ENCODE measurements at places on chromosomes 2 and 18.

DNA sequence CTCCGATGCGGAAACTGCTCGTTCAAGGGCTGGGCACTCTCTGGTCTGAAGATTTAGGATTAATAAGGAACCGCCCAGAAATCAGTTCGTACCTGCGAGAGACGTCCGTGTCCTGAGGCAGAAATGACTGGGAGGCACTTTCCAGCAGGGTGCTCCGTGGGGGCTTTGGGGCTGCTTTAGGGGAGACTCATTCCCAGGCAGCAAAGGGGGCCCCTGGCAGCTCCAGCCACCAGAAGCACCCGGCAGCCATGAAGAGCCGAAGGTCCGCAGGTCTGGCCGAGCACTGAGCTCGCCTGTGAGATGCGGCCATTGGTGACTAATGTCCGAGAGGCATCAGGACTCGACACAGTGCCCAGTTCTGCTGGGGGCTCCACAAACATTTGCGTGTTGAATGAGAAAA lies 20.9 kb downstream of the KCNG2 start:
- DNase-seq = no peak

DNA sequence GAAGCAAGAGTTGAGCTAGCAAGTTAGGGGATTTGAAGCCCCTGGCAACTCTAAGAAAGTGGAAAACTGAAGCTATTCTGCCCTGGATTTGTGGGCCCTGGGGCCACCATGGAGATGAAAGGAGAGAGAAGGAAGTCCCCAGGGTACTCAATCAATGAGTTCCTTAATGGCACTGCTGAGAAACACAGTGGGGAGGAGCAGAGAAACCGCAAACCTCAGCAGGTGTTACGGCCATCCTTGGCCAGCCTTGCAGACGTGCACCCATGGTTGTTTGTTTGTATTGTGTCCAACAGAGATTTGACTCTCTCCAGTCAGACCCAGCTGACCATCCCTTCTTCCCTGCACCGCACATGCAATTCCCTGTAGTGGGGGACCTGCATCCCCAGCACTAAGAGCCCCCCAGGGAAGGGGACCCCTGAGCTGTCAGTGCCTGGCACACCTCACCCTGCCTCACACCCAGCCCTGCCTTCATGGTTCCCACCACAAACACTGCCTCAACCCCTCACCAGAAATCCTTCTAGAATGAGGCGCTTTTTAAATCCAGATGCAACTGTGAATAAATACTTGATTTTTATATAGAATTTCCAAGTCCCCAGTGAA lies 255.3 kb downstream of the SH3BP4 start:
- DNase-seq = no peak

- DNase-seq = no peak
These were observed 165.6 kb downstream of the INHBB start for GRCh38 chr2:120511536-120511935.

GRCh38 chr2:117963446-117963845 lies 50.4 kb downstream of the CCDC93 start:
- DNase-seq = no peak

DNA sequence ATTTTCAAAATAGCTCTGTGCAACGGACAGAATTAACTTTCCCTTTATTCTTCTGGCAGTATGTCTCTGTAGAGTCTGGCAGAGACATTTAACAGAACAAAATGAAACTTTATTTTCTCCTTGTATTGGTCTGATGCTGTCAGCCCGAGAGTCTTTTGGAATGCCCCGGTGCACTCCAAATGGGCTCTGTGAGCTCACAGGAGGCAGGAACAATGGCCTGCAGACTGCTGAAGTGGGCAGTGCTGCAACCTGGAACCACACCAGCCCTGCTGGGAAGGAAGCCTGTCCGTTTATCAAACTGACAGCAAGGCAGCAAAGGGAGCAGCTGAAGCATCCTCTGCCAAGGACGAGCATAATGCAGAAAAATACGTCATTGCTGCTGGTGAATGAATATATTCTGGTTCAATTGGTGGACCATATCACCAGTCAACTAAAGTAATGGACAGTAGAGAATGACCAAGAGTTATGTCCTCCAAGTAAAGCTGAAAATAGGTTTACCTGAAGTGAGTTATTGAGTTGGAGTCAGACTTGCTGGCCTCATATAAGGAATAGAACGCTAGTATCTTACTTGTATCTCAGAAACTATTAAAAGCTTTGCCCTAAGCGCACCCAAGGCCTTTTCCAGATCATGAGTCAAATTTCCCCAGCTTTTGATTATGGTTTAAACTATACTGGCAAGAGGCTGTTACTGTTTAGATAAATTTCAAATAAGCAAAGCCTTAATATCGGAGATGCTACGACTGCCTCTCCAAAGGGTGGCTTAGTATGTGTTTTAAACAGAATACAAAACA lies 207.6 kb upstream of the TANK start:
- DNase-seq = no peak

DNA sequence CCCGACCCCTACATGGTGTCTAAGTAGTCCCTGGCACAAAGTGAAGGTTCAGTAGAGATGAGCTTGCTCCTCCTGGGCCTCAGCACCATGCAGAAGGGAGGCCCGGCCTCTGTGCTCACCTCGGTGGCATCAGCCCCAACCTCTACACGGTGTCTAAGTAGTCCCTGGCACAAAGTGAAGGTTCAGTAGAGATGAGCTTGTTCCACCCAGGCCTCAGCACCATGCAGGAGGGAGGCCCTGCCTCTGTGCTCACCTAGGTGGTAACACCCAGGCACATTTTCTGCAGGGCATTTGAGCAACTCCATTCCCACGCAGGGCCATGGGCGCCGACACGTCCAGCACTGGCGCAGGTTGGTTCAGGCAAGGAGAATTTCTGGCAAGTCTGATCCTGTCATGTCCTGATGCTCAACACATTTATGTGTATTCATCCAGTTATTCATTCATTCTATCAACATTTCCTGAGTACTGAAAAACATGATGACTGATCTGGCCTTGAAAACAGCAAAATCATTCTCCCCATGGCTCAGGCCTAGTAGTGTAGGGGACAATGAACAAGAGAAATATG lies 408.2 kb upstream of the MYT1L start:
- DNase-seq = no peak

DNA sequence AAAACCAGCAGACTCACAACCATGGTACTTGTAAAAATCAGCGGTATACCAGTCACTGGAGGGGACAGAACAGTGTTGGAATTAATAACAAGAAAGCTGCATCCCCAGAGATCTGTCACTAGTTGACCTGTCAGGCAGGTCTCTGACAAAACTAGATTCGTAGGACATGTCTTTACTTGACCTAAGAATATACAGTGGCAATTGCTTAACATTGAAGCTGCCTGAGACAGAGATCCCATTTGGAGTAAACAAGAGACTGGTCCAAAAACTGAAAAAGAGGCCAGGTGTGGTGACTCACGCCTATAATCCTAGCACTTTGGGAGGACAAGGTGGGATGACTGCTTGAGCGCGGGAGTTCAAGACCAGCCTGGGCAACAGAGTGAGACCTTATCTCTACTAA lies 7.2 kb upstream of the SS18 start:
- DNase-seq = no peak

GRCh38 chr2:191749181-191749540 lies 71.2 kb downstream of the NABP1 start:
- DNase-seq = no peak

DNA sequence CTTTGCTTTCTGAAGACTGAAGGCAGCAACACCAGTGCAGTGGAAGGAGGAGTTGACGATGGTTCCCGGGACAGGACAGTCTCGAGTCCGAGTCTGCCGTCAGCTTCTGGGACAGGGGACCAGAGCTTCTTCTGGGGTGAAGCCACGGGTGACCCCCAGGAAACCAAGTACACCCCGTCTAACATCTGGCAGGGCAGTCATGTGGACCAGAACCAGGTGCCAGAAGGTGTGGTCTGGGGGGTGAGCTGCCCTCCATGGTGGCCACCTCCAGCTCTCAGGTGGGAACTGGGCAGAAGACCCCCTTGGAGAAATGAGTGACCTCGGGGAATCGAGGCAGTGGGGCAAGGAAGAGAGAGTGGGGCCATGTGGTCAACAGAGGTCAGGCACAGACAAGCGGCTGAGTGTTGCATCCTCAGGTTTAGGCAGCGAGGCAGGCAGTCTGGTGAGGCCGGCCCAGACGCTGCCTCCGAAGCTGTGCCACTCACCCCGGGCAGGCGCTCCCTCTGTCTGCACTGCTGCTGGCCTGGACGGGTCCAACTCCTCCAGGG lies 204.3 kb downstream of the HDAC4 start:
- no peak for DNase-seq

GRCh38 chr2:11863513-11864328 lies 117.3 kb downstream of the LPIN1 start:
- peak; percentile 10 for DNase-seq

DNA sequence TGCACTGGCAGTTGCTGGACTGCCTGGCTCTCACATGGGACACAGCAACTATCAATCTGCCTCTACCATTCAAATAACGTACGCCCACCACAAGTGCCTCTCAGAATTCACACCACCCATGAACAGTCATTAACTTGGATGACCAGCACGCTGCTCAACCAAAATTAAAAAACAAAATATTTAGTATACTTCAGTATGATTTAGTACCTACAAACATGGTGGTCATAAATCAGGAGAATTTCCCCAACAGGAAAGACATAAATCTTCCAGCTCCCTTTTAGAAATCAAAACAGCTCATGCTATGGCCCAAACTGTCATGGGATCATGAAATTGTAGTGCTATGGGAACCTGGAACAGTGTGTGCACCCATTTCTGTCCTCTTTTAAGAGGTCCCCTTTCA lies 317.4 kb upstream of the ETAA1 start:
- no peak for DNase-seq

GRCh38 chr2:84388133-84388532 lies 70.9 kb downstream of the SUCLG1 start:
- DNase-seq = no peak

DNA sequence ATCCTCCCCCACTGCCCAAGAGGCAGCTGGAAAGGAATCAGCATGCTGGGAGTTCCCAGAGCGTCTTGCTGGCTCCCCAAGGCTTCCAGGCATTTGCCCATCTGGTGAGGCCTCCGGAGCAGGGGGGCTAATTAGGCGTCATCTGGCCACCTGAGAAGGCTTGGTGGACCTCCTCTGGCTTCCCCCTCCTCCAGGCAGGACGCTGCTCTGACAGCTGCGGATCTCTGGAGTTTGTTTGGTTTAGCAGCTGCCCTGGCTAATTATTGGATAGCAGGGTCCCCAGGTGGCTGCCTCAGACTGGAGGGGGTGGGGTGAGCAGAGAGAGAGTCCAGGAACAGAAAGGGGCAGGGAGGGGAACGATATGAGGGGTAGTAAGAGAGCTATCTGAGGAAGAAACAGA lies 425.2 kb upstream of the MEX3C start:
- DNase-seq = no peak

DNA sequence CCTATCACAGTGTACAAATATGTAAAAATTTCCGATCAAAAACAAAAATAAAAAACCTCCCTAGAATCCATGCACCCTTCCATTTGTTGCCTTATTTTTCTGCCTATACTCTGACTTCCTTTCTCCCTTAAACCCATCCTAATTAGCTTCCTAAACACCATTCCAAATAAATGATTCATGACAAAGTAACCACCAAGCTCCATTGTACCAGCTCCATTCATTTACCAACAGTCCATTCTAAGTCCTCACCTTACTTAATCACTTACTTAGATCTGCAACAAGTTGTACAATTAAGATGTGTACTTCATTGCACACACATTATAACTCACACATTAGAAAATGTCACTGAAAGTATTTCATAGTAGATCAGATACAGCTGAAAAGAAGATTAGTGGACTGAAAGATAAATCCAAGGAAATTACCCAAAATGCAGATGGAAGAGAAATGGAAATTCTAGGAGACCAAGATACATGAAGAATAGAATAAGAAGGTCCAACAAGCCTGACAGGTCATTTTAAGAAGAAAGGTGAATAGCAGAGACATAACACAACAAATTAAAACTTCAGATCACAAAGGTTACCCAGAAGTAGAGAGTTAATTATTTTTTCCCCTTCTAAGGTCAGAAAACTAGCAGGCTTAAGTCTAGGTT lies 154.6 kb downstream of the DYM start:
- DNase-seq = no peak

DNA sequence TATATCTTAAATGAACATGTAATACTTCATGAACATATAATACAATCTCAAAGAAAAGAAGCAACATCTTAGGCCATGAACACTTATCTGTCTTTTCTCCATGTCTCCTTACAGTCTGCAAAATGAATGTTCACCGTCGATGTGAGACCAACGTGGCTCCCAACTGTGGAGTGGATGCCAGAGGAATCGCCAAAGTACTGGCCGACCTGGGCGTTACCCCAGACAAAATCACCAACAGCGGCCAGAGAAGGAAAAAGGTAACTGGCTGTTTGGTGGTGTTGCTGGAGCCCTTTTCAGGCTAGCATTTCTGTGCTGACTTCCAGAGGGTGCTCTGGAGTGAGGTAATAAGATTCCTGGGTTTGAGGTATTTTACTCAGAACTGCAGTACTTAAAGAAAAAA lies 295.9 kb upstream of the EPAS1 start:
- DNase-seq = no peak

DNA sequence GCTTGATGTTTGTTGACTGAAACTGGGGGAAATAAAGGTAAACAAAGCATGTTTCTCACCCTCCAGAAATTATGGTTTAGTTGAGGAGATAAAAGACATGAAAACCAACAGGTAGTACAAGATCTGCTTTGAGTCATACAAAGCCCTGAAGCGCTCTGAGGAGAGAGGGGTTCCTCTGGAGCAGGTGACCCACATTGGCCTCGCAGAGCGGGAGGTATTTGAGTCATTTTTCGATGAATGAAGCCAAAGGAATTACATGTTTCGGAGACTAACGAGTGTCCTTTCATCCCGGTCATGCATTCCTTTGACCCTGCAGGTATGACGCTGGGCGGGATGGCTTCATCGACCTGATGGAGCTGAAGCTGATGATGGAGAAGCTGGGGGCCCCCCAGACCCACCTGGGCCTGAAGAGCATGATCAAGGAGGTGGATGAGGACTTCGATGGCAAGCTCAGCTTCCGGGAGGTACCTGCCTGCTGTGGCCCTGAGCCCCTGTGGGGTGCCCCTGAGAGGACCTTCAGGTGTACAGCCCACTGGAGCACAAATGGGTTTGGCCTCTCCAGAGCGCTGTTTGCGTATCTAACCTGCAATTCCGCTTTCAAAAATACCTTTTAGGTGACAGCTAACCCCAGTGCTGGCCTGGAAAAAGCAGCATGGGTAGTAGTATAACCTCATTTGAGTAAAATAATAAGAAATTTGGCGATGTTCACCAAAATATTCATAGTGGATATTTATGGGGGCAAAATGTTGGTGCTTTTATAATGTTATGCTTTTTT lies 29.3 kb downstream of the EFHD1 start:
- no peak for DNase-seq

Measured in LNCaP clone FGC (cell line).